Umbilical cord (tissue), 2 donors: ENCODE measurements at places on chromosomes 11 and 22. TPM values are rescaled to one million over a fixed set of nuclear protein-coding genes. Genes with fewer than 3 reads are reported as not detected.

The TREH gene
- not detected for total RNA-seq

The OR5P2 gene
- total RNA-seq, result not detected

The GPR83 gene
- total RNA-seq, result 0.48 TPM

The BTBD18 gene
- 3.1 TPM for total RNA-seq

The FOLH1 gene
- 4.6 TPM for total RNA-seq

- DNase-seq, result no peak
Measured at GRCh38 chr11:46431211-46431610, 39.6 kb upstream of the CHRM4 start.

GRCh38 chr11:8784954-8785353 lies 102.4 kb downstream of the RPL27A start:
- no peak for DNase-seq

DNA sequence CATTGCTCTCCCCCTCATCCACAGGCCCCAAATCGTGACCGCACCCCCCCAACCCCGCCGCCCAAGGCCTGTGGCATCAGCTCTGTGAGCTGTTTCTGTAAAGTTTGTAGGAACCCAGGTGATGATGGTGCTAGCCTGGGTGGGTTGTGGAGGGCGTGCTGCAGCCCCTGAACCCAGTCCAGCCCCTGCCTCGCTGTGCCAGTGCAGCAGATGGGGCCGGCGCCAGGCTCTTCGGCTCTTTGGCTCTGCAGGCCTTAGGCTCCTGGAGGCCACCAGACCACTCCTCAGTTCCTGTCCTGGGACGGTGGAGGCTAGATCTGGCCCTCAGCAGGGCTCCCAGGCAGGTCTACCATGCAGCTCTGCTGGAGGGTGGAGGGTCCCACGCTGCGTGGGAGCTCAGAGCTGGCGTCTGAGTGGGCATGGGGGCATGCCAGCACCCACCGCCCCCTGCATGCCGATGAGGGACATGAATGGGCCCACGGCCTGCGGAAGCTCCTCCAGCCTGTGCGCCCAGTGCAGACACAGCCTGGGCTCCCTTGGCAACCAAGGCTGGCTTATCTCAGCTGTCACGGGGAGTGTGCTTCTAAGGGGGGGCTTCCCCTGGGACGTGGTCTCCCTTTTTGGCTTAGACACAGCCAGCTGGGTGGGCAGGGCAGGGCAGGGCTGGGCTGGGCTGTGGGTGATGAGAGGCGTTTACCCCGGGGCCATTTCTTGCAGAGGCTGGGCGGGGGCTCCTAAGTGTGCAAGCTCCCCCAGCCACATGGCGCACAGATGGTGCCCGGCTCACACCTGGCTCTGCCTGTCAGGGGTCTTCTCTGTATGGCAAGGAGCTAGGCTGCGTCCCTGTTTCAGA lies 1187.6 kb downstream of the BRD1 start:
- no peak for DNase-seq

DNA sequence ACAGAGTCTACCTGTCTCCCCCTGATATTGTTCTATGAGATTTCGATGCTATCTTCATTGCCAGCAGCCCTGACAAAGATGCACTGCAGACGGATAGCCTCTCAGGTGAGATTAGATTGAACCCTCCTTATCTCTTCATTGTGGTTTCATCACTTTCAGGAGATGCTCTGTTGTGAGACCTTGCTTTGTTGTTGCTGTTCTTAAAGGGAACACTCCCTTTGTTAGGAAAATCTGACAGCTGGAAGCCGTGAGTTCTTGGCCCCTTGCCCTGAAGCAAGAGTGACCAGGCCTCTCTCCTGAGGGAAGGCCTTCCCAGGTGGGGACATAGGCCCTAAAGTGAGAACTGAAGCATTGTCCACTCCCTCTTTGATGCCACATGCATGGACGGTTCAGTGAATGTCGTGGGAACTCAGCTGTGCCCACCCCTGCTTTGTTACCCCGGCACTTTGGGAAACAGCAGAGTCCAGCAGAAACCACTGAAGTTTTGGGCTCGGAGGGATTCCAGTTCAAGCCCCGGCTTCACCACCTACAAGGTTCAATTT lies 976.1 kb downstream of the TBC1D22A start:
- no peak for DNase-seq

DNA sequence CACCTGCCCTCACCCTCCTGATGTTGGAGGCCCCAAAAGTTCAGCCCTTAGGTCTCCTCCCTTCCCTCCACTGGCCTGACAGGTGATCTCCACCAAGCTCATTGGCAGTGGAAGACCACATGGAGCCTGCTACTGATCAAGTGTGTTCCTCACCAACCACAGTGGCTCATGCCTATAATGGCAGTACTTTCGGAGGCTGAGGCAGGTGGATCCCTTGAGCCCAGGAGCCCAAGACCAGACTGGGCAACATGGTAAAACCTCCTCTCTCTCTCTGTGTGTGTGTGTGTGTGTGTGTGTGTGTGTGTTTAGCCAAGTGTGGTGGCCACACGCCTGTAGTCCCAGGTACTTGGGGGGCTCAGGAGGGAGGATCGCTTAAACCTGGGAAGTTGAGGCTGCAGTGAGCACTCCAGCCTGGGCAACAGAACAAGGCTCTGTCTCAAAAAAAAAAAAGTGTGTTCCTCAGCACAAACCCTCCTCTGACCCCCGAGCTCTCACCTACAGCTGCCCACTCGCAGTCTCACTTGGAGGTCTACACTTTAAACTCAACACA lies 4.3 kb upstream of the YPEL1 start:
- DNase-seq, result no peak

DNA sequence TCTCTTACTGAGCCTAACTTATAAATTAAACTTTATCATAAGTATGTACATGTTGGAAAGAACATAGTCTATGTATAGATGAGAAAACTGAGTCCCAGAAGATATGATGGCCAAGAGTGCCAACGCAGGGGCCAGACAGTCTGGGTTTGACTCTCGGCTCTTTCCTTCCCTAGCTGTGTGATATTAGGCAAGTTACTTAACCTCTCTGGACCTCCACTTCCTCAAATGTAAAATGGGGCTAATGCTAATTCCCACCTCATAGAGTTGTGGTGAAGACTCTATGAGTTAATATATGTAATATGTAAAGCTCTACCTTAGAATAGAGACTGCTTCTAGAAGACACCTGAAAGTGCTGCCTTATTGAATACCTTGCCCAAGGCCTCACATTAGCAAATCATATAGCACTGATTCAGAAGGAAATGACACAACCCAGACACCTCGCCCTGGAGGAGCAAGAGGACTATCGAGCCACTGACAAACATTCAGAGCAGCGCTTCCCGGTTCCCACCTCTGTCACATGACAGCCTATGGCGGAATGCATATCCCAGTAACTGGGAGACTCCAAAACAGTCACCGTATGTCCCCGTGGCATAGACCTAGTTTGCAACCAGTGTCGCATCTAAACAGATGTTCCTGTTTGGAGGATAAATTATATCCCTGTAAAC lies 11.3 kb upstream of the CCDC86 start:
- no peak for DNase-seq

- no peak for DNase-seq
Measured at GRCh38 chr11:45062974-45063635, 83.3 kb upstream of the PRDM11 start.
